Pulmonary artery endothelial cell (primary cell): ENCODE measurements at places on chromosomes 7 and 10.

DNA sequence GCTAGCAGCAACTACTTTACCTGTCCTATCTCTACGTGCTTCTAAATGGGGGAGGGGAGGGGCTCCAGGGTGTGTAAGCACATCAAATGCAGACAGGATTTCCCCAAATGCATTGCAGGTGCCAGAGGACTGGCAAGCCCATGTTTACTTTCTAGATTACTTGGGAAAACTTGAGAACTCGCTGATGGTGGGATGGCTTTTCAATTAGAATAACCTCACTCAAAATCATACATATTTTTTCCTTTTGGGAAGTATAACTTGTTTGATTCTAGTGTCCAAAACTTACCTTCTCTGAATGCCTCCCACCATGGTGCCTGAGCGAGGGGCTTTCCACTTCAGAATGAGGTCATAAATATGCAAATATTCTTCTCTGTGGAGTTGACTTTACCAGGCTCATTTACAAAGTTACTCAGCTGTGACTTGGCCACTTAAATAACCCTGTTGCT, 191.3 kb upstream of the RHOBTB1 start:
- no peak for DNase-seq

DNA sequence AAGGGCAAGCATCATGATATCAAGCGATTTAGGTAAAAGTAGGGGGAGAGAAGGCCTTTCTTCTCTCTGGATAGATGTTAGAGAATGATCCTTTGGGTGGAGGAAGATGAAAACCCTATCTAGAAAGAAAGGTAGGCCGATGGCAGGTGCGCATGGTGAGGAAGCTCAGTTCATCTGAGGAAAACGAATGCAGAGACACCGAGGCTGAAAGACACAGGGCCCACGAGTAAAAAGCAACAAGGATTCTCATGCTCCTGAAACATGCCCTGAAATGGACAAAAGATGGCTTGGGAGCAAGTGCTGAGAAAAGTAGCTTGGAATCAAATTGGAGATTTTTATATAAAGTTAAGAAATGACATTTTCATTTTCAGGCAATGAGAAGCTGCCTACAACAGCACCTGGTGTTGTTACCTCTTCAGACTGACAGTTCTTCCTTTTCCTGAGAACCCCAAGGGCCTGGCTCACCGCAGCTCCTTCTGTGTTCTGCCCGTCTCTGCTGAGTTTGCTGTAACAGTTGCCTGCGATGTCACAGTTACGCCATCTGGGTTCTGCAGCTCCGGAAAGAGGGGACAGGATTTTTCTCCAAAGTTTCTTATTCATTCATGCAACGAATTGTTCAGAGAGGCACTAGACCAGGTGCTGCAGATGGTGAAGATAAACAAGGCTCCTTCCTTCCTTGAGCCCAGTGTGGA, 402.0 kb upstream of the KLF6 start:
- no peak for DNase-seq

DNA sequence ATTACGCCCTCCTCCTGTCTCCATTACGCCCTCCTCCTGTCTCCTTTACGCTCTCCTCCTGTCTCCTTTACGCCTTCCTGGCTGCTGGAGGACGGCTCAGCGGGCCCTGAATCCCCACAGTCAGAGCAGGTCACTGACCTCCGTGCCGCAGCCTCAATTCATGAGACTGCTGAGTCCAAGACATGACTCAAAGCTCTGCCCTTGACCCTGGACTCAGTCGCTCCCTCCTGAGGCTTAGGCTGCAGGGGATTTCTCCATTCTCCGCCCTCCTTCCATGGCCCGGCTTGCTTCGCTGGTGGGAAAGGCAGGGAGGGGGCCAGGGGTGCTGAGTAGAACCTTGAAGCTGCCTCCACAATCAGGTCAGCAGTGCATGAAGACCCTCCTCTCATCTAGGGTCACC, 21.0 kb upstream of the FOXL3 start:
- no peak for DNase-seq

DNA sequence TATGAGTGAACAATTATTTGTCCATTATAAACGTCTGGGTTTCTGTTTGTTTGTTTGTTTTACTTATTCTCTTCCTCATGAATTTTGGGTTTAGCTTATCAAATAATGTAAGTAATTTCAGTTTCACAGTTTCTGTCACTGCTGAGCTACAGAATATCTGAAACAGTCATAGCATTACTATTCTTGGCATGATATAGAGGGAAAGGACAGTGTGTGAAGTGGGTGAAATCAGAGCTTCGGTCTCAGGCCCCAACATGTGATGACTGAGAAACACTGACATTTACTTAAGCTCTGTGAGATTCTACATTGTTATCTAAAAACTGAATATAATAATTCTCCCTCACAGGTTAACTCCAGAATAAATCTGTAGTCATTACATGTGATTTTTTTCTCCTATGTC, 8.8 kb upstream of the OR6V1 start:
- DNase-seq = no peak

- DNase-seq = peak; percentile 99
Observed at GRCh38 chr10:5944389-5945189, 32.8 kb downstream of the IL15RA start.

DNA sequence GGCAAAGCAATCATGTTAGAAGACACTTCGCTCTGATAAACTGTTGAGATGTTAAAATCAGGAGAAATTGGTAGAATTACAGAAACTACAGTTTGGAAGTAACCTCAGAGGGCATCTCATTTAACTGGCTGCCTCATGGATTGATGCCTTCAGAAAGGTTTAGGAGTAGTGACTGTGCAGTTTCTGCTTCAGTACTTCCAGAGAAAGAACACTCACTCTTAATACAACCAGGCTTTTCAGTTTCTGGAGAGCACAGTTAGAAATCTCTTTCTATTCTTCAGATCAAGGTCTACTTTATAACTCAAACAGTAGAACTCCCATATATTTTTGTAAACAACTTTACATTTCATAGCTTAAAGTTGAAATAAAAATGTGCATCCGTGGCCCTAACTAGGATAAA, 1358.9 kb upstream of the LRRTM3 start:
- DNase-seq = no peak

GRCh38 chr10:112278871-112279270, 4.3 kb upstream of the TECTB start:
- DNase-seq = no peak

DNA sequence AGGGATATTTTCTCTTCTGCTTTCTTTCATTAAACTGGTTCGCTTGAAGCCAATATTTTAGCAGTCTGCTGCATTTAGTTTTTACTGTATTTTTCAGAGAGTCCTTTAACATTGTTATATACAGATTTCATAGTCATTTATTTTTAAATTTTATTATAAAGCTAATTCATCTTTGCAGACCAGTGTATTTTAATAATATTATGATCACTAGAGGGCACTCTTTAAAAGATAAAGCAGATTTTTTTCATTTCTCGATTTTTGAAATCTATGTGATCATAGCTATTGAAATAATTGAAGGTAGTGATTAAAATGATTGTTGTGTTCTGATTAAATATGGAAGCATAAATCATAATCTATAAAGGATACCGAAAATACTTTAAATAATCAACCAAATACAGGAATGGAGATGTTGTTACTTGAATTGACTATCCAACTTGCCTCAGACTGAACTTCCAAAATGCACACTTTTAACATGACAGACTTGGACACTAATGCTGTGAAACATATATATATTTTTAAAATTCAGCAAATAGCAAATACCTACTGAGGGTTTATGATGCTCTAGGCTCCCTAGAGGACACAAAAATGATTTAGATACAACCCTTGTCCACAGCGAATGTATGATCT, 35.2 kb downstream of the ST7 start:
- DNase-seq = no peak

- DNase-seq = no peak
Observed at GRCh38 chr10:77784856-77785255, 141.7 kb downstream of the DLG5 start.

GRCh38 chr7:12729112-12729511, 41.7 kb downstream of the ARL4A start:
- peak; percentile 74 for DNase-seq

- DNase-seq = no peak
Observed at GRCh38 chr7:5420067-5420880, 3.4 kb downstream of the TNRC18 start.

DNA sequence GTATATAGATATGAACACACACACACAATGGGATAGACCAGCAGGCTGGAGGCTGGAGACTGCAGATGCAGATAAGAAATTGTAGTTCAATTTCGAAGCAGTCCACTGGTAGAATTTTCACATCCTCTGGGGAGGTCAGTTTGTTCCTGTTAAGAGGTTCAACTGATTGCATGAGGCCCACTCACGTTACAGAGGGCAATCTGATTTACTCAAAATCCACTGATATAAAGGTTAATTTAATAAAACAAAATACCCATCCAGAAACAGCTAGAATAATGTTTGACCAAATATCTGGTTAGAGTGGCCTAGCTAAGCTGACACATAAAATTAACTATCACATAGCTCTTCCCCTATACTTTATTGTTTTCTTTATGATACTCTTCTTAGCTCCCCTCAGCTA, 162.9 kb upstream of the SMIM30 start:
- DNase-seq = no peak

DNA sequence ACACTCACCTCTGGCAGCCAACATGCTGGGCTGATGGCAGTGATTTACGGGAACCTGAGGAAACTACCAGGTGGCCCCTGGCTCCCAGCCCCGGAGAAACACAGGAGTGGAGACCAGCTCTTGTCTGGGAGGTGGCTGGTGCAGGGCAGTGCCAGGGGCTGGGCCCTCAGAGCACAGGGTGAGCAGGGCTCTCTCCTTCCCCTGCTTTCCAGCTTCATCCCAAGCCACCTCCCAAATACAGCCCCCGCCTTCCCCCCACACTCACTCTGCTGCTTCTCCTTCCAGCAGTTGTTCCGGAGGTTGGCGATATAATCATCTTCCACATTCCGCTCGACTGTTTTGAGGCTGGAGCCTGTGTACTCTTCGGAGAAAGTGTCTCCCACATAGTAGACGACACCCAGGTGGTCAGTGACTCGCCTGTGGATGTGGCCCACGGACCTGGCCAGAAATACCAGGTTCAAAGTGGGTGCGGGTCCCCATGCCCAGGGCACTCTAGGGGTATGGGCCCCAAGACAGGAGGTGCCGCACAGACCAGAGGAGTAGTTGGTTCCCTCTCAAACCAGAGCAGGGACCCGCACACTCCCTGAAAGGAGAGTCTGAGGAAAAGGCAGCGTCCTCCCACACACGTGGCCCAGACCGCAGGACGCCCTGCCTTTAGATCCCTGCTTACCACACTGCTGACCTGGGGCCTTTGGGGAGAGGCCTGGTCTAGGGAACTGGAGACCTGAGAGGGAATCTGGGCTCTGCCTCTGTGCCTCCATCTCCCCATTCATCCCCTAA, 18.3 kb downstream of the DNAJB12 start:
- DNase-seq = no peak

GRCh38 chr10:67668448-67668847, 27.5 kb downstream of the CTNNA3 start:
- no peak for DNase-seq

GRCh38 chr10:21292763-21293517, 232.5 kb downstream of the SKIDA1 start:
- DNase-seq = peak; percentile 77

GRCh38 chr7:81583882-81584533, 185.8 kb downstream of the HGF start:
- DNase-seq = no peak

DNA sequence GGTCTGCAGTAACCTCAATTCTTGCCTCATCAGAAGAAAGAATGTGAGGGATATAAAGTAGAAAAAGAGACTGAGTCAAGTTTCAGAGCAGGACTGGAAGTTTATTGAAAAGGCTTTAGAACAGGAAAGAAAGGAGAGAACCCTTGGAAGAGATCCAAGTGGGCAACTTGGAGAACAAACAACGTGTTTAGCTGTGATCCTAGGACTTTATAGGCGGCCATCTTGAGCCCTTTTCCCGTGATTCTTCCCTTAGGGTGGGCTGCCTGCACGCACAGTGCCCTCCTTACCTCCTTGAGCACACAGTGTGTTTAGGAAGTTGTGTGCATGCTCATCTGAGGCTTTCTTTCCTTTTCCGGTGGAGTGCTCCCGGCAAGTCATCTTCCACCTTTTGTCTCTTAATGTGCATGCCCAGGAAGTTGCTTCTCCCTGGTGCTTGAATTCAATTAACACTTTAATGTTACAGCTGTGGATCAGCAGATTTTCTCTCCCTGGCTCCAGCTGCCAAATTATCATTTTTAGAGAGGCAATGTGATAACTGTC, 59.8 kb downstream of the ENTPD1 start:
- DNase-seq = no peak

DNA sequence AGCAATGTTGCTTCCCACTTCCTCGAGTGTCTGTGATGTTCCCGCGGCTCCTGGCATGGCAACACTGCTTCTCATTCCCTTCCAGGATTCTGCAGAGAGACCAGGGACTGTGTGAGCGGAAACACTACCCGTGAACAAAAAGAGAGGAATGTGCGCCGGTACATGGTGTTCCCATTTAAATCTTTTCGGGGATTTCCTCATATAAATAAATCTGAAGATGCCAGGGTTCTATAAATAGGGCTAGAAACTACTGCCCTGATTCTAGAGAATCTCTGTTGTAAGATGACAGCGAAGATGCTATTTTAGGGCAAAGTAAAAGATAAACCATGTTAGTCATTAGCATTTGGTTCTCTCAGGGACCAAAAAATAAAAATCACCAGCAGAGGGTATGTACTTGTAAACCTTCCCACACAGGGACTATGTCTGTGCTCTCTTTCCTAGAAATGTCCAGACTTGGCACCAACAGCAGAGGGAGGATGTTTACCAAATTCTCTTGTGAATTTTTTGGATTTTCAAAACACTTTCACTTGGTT, 92.2 kb upstream of the DDC start:
- no peak for DNase-seq

DNA sequence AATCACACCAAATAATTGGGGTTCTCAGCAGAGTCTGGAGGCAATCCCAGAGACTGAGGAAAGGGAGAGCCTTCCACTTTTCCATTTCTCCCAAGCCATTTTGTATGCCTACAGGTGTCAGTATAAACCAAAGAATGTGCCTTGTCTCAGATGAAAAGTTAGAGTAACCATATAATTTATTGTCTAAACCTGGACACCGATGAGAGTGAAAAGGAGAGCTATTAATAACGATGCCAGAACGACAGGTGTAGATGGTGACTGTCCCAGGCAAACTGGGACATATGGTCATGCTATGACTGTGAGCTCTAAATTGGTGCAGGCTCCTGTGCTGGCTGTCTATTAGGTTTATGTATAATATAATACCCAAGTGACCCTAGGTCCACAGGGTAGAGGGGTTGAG, 219.6 kb downstream of the ARHGAP12 start:
- no peak for DNase-seq

GRCh38 chr7:481219-481930, 38.3 kb downstream of the PDGFA start:
- DNase-seq = no peak

DNA sequence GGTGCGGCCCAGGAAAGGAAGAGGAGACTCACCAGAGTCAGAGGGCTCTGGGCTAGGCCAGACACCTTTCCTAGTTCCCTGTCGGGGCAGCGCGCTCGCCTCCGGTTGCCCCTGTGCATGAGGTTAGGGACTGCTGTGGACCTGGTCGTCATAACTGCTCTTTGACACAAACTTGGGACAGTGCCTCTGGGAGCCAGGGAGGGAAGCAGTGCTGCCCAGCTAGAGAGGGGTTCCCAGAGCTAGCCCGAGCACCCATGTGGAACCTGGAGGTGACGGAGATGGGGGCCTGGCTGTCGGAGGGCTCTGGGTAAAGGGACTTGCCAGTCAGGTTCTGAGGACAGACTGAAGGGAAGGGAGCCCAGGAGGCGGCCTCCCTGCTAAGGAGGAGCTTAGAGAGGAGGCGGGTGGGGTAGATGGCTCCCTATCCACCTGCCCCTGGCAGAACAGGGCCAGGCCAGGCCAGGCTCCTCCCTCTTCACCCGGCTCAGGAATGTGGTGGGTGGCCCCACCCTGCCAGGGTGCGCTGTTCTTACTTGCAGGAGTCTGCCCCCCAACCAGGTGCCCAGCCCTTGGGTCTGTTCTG, 29.7 kb downstream of the AGAP3 start:
- no peak for DNase-seq
